Activated T-helper 1 cell treated with anti-CD3 and anti-CD28 coated beads, Interleukin-2, amount 50 U/mL, for 16 hours (primary cell): ENCODE measurements at places on chromosomes 2 and 18.

- DNase-seq: no peak
Observed at GRCh38 chr2:43818761-43819160, 19.9 kb downstream of the ABCG5 start.

- no peak for DNase-seq
Observed at GRCh38 chr2:99399063-99399462, 61.9 kb downstream of the EIF5B start.

- DNase-seq: no peak
Observed at GRCh38 chr2:43191947-43192516, 34.4 kb downstream of the ZFP36L2 start.

GRCh38 chr2:239358062-239358754 is 42.6 kb downstream of the HDAC4 start:
- no peak for DNase-seq

- DNase-seq: no peak
Observed at GRCh38 chr2:107001964-107002696, 116.2 kb upstream of the ST6GAL2 start.

DNA sequence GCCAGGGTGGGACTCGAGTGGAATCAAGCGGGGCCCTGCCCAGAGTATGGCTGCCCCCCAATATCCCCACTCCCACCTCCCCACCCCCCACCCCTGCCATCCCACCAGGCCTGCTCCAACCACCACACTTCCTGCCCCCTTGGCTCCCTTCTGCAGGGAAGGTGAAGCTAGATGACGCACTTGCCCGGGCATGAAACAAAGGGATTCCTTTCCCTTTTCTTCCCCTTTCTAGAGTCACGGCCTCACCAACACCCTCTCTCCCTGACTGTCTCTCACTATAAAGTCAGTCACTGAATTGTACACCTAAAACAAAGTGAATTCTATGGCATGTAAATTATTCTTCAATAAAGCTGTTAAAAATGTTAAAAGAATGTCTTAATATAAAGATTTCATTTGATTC is 16.0 kb downstream of the ZBTB7C start:
- no peak for DNase-seq

GRCh38 chr2:46849721-46850556 is 65.7 kb downstream of the MCFD2 start:
- DNase-seq: no peak

- no peak for DNase-seq
Observed at GRCh38 chr2:15010346-15010745, 377.8 kb downstream of the LRATD1 start.

GRCh38 chr2:459931-460330 is 172.0 kb upstream of the ALKAL2 start:
- DNase-seq: no peak

GRCh38 chr2:215793747-215794595 is 219.4 kb downstream of the MREG start:
- DNase-seq: no peak

- no peak for DNase-seq
Observed at GRCh38 chr2:7812231-7812995, 869.4 kb upstream of the ID2 start.

DNA sequence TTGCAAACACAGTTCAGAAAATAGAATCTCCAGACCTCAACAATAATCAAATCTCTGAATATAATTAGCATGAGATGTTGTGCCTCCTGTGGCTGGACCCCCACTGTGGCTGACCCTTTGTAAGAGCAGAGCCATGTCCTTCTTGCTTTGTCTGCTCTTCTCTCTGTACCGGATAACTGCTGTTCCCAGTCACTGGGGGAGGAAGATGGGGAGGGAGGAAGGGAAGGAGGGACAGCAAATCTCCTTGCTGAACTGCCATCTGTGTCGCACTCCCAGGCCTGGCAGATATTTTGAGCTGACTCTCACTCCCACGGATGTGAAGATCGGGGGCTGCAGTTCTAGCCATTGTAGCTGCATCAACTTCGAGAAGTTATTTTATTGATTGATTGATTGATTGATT is 319.0 kb upstream of the CXCR4 start:
- no peak for DNase-seq

GRCh38 chr2:27191070-27191829 is 20.6 kb upstream of the ATRAID start:
- DNase-seq: no peak

- no peak for DNase-seq
Observed at GRCh38 chr2:151891566-151892194, 63.5 kb upstream of the ARL5A start.

DNA sequence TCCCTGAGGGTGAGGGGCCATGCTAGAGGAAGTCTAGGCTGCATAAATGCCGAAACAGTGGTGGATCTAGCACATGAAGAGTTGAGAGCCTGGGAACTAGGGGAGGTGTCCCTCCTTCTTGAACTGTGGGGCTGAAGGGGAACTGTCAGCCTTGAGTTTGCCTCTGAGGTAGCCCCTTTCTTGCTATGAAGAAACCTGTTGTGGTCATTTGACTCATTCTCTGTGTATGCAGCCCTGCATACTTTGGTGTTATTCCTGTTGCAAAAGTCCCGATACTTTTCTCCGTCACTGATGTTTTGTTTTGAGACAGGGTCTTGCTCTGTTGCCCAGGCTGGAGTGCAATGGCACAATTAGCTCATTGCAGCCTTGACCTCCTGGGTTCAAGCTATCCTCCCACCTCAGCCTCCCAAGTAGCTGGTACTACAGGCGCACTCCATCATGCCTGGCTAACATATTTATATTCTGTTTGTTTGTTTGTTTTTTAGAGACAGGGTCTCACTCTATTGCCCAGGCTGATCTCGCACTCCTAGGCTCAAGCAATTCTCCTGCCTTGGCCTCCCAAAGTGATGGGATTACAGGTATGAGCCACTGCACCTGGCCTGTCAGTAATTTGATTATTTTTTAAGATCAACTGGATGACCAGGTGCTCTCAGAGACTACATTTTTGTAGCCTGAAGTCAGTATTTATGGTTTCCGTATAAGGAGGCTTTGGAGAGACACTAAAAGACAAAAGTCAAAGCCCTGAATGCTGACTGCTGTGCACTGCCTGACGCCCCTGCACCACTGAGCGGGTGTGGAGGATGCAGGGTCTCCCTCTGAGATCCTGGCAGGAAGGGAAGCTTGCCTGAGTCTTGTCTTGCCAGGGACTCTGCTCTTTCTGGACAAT is 126.0 kb upstream of the MSH6 start:
- no peak for DNase-seq

DNA sequence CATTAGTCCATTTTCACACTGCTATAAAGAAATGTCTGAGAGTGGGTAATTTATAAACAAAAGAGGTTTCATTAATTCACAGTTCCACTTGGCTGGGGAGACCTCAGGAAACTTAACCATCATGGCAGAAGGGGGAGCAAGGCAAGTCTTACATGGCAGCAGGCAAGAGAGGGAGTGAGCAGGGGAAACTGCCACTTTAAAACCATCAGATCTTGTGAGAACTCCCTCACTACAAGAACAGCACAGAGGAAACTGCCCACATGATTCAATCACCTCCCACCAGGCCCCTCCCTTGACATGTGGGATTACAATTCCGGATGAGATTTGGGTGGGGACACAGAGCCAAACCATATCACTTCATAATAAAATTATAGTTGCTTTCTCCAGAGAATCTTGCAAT is 365.5 kb upstream of the ID2 start:
- DNase-seq: no peak

DNA sequence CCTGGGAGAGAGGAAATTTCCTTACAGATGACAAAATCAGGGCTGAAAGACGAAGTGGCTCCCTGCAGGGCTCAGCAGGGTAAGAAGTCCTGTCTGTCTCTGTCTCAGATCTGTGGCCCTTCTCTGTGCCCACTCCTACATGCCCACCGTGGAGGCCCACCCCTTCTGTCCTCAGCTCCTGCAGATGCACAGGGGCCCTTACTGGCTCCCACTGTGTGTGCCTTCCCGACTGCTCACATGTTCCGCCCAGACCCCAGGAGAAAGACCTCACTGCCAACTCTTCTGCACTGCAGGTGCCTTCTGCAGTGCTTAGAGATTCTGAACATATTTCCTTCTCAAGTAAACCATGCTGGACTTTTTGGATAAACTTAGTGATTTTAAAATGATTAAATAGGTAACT is 1.9 kb upstream of the KCNS3 start:
- DNase-seq: no peak

DNA sequence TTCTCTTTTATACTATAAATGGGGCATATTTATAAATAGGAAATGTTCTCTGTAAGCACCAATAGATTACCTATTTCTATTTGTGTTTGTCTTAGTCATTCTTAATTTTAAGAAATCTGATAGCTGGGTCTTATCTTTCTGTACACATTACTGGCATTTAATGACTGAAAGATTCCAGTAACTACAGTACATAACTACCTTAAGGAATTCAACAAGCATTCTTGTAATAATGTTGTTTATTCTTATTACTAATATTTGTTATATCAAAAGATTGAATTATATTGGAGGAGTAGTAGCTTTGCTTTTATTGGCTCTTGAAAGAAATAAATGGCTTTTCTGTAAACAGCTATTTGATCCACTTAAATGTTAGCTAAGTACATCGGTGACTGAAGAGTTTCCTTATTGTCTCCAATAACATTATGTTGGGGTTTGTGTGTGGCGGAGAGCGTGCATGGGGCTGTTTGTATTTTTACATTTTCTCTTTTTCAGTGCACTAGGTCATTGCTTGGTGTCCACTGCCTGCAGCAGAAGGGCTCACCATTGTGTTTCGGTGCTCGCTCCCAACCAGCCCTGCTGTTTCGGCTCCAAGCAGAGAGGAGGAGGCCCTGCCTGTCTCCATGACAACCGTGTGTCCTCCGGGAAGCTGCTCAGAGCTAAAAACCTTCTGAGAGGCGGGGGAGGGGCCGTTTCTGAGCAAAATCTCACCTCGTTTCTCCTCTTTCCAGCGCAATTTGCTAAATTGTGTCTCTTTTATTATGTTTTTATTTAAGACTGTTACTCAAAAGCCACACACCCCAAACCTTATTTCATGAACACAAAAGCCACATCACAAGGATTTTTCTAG is 112.5 kb upstream of the SLC38A11 start:
- DNase-seq: no peak

DNA sequence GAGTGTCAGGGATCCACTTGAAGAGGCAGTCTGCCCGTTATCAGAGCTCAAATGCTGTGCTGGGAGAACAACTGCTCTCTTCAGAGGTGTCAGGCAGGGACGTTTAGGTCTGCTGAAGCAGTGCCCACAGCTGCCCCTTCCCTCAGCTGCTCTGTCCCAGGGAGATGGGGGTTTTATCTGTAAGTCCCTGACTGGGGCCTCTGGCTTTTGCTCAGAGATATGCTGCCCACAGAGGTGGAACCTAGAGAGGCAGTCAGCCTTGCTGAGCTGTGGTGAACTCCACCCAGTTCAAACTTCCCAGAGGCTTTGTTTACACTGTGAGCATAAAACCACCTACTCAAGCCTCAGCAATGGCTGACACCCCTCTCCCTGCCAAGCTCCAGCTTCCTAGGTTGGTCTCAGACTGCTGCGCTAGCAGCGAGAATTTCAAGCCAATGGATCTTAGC is 38.1 kb downstream of the PLEK start:
- no peak for DNase-seq

- DNase-seq: no peak
Observed at GRCh38 chr18:67451960-67452359, 64.6 kb downstream of the DSEL start.

DNA sequence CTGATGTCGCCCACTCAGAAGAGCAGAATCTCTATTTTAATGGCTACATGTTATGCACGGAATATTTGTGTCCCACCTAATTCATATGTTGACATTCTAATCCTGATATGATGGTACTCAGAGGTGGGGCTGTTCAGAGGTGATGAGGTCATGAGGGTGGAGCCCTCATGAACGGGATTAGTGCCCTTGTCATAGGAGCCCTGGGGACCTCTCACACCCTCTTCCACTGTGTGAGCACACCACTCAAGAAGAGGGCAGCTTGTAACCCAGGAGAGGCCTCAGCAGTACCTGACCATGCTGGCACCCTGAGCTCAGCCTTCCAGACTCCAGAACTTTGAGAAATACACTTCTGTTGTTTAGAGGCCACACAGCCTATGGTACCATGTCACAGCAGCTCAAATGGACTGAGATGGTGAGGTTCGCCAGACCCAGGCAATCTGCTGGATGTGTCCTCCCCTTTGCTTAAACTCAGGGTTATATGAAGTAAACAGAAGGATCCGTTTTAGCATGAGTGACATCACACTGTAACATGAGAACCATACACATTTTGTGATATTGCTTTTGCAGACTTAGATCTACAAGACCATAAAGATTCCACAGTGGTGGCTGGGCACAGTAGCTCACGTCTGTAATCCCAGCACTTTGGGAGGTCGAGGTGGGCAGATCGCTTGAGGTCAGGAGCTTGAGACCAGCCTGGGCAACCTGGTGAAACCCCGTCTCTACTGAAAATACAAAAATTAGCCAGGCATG is 48.7 kb downstream of the ATOH8 start:
- DNase-seq: no peak
